ENCODE measurements at places on chromosomes 2 and 18.

DNA sequence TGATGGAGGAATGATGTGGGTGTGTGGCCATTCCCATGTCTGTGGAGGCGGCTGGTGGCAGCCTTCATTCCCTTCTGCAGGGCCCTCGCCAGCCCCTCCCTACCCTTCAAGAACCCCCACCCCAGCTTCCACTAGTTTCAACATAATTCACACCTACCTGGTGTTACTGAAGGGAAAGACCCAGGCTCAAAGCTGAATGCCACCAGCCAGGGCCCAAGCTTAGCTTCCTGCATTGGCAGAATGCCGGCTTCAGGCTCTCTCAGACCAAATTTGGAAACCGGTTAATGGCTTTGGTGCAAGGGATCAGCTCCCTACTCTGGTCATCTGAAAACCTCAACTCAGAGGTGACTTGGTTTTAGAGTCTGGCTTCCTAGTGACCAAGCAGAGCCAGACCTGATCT lies 16.9 kb downstream of the GAREM2 start:
- no peak for DNase-seq

DNA sequence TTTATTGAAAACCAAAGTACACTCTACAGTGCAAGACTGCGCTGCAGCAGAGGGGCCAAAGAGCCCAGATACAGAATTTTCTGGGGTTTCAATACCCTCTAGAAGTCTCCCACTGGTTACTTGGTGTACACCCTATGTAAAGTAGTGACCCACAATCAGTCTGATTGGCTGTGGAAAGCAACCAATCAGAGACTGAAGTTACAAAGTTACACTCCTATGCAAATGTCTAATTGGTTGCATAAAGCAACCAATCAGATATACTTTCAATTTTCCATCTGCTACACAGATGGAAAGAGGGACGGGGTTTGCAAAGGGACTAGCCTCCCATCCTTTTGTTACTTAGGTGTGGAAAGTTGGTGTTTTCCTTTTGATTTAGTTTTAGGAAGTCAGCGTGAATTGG lies 198.9 kb upstream of the SH3BP4 start:
- no peak for DNase-seq

- no peak for DNase-seq
Measured at GRCh38 chr2:26952374-26952773, 18.1 kb upstream of the MAPRE3 start.

- DNase-seq: no peak
Measured at GRCh38 chr2:97849881-97850528, 136.6 kb downstream of the ZAP70 start.

- no peak for DNase-seq
Measured at GRCh38 chr2:25249785-25250184, 81.4 kb upstream of the POMC start.
